ENCODE measurements at places on chromosomes 11 and 22.
A peak's percentile ranks its signal among the peaks of the same experiment; 100 is the strongest.

- peak; percentile 33 for DNase-seq
Measured at GRCh38 chr11:35856756-35857155, 87.1 kb upstream of the LDLRAD3 start.

DNA sequence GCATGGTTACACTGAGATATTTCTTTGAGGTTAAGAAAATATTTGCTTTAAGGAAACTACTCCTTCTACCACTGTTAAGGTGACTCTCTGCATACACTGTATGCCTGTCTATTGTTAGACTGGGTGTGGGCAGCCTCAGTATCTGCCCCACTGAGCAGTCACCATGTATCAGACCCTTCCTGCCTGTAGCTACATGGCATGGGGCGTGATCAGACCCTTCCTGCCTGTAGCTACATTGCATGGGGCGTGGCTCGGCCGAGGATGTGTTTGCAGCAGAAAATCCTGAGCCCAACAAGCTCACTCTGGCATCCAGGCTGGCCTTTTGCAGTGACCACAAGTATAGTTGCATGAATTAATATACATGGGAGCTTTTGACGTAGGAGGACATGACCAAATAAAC lies 669.4 kb downstream of the OPCML start:
- DNase-seq: no peak

- DNase-seq: no peak
Measured at GRCh38 chr22:27492566-27493201, 308.9 kb downstream of the MN1 start.

DNA sequence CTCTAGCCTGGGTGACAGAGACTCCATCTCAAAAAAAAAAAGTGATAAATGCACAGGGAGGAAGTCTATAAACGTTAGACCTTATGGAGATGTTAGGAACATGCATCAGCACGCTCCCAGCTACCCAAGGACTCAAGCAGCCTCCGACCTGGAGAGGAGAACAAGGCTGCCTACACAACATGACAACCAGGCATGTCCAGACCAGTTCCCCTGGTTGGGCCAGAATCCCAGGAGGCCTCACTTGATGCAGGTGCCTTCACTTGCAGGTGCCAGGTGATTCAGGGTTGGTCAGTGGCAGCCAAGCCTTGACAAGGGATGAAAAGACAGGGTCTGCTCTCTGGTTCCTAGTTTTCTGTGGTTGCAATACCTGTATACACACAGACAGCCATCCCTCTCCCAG lies 5.9 kb downstream of the RANGAP1 start:
- no peak for DNase-seq

DNA sequence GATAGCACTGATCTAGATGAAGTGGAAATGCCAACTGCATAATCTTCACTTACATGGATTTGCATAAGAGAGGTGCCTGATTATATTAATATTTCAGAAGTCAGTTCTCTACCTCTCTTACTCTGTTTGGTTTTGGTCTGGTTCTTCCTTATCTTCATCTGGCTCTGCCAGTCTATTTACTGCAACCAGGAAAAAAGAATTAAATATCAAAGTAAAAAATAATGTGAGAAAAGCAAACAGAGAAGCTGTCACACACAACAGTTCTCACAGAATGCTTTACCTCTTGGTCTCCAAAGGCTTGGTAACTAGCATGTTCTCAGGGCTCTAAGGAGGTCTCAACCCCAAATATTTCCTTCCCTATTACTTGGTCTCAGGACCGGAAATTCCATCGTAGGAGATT lies 6.7 kb downstream of the VSIG10L2 start:
- no peak for DNase-seq

GRCh38 chr11:330307-330693 lies 9.6 kb upstream of the IFITM3 start:
- DNase-seq: no peak

- DNase-seq: no peak
Measured at GRCh38 chr11:35039076-35039475, 99.9 kb upstream of the CD44 start.

DNA sequence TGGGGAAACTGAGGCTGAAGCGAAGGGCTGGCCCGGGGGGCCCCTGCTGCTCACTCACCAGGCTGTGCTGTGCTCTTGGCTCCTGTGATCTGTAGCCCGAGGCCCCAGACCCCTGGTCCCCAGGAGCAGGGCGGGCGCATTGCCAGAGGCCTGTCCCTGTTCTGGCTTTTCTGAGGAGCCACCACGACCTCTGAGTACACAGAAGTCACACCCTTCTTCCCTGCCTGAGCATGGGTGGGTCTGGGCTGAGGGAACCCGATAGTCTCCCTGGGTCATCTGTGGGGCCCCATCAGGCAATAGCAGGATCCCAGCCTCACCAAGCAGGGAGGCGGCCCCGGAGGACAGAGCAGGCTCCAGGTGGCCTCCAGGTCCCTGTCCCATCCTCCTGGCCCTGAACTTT lies 5.1 kb downstream of the CASTOR1 start:
- no peak for DNase-seq

GRCh38 chr11:70448983-70449567 lies 50.7 kb downstream of the CTTN start:
- DNase-seq: no peak

DNA sequence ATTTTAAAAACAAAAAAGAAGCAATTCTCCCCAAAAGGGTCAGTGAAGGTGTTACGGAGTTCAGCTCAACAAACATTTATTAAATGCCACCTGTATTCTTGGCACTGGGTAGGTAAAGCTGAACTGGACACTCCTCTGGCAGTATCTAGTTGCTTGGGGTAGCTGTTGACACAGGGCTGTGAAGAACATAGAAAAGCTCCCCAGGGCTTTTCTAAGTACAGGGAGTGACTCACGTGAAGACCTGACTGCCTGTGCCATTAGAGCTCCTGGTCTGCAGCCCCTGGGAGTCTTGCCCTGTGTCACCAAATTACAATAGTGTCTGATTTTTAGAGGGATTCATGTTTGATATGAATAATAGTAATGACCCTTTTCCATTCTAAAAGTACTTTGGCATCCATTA lies 43.6 kb downstream of the COA4 start:
- no peak for DNase-seq

DNA sequence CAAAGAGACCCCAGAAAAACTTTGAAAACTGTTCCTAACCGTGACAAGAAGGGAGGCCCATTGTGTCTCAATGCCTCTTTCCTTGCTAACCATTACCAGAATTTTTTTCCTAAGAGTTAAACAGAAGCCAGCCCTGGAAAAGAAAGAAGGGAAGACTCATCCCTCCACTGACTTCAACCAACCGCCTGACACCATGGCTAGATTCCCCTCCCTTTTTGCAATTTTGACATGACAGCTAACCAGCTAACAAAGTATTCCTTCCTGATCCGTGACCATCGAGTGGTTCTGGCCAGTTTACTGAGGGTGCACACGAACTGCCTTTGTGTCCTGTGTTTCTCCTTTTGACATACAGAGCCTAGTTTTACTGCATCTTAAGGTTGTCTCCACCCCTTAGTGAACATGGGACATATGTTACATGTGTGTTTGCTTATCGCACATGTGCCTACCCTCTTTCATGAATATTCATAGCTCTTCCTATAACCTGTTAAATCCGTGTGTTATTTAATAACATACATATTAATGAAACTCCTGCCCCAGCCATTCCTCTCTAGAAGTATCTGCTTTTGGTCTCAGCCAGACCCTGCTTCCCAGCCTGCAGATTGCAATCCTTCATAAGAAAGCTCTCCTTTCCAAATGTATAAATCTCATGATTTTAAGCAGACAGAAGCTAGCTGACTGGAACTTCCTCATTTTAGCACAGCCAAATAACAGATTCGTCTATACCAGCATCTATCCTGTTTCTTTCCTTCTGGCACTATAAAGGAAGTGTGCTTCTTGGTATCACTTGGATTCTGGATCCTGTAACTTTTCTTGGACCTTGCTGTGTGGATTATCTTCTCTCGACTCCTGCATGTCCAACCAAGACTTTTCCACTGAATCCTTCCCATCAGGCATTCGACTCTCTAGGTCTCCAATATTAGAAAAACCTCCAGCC lies 37.8 kb downstream of the RASSF10 start:
- no peak for DNase-seq

- no peak for DNase-seq
Measured at GRCh38 chr11:75499423-75500190, 26.1 kb downstream of the GDPD5 start.

- no peak for DNase-seq
Measured at GRCh38 chr11:64441127-64441526, 82.2 kb downstream of the RPS6KA4 start.

Data from NCI-H2171 (cell line).